ENCODE measurements at places on chromosomes 5 and 9. TPM values are rescaled to one million over a fixed set of nuclear protein-coding genes. Genes with fewer than 3 reads are reported as not detected.

Gene PTPN3
- total RNA-seq: not detected

GRCh38 chr9:16039218-16039987, 486.6 kb downstream of the CCDC171 start:
- H3K27ac ChIP-seq: no peak overlapping the region
- H3K4me1 ChIP-seq: no peaks in the 10 kb centered on the region
- DNase-seq: no peak
- H3K36me3 ChIP-seq: no peaks in the 10 kb centered on the region

DNA sequence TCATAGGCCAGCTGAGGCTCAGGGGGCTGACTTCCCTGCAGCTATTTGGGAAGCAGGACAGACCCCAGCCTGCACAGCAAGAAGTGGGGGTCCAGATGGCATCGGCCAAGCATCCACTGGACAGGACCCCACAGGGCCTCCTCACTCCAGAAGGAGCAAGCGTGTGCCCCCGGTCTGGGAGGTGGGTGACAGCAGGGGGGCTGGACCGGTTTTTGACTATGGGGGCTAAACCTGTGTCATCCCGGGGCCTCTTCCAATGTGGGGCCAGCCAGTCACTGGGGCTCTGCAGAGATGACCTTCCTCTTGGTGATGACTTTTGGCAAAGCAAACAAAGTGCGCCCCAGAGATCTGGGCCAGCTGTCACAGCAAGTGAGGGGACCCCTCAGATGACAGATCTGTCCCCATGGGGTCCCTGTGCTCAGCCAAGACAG, 163.9 kb downstream of the OLFM1 start:
- peaks cover under 1% of the 10 kb centered on the region for H3K4me1 ChIP-seq
- no peaks in the 10 kb centered on the region for H3K36me3 ChIP-seq
- H3K27me3 ChIP-seq: peaks cover 33% of the 10 kb centered on the region
- H3K4me3 ChIP-seq: no peak overlapping the region

GRCh38 chr9:84024041-84024575, 43.5 kb downstream of the RMI1 start:
- H3K4me1 ChIP-seq: no peaks in the 10 kb centered on the region
- peaks cover 6% of the 10 kb centered on the region for H3K27me3 ChIP-seq
- DNase-seq: no peak
- H3K27ac ChIP-seq: no peak overlapping the region
